ENCODE measurements at places on chromosomes 13 and 19.

- DNase-seq = no peak
Measured at GRCh38 chr13:113367771-113368170, 3.8 kb upstream of the GRTP1 start.

DNA sequence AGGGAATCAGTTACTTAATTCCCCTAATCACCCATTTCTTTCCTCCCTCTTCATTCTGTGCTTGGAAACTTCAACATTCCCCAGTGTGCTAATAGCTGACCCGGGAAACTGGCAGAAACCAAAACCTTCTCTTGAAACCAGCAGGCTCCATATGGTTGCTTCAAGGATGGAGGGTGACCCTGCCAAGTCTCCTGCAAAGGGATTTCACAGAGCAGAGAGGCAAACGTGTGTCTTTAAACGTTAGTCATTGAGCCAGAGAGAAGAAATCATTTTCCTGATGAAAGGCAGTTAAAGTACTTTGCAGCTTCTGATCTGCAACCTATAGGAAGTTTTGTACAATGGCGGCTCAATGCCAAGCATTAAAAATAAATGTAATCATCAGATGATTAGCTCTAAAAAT is 220.9 kb downstream of the POU4F1 start:
- no peak for DNase-seq

DNA sequence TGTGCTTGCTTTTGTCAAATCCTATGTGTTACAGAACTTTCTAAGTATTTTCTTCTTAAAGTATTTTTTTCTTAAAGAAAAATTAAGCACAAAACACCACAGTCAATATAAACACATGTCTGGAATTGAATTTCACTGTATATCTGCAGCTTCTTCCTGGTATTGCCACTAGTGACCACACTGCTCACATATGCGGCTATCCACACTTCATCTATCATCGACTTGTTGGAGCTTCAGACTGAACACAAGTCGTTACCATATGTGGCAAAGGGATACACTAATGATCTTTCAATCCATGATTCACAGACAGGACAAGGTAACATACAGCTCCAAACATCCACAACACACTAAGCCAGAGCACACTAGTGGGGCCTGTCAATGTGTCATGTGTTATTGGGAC is 498.4 kb upstream of the ARGLU1 start:
- no peak for DNase-seq

DNA sequence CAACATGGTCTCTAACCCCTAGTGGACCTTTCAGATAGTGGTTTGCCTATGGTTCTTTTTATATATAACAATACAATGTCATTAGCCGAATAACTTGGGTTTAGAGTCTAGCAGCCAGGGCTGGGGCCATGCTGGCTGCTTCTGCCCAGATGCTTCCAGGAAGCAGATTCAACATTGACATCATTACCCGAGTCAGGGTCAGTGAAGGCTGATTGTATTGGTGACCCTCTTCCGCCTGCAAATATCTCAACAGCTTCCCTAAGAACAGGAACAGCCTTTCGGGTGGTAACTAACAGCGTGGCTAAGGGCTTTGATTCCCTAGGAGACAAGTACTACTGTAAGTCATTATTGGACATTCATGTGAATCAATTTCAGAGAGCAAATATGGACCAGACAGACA is 476.4 kb downstream of the UQCRFS1 start:
- no peak for DNase-seq

- DNase-seq = no peak
Measured at GRCh38 chr13:112506046-112506445, 81.9 kb downstream of the TUBGCP3 start.

DNA sequence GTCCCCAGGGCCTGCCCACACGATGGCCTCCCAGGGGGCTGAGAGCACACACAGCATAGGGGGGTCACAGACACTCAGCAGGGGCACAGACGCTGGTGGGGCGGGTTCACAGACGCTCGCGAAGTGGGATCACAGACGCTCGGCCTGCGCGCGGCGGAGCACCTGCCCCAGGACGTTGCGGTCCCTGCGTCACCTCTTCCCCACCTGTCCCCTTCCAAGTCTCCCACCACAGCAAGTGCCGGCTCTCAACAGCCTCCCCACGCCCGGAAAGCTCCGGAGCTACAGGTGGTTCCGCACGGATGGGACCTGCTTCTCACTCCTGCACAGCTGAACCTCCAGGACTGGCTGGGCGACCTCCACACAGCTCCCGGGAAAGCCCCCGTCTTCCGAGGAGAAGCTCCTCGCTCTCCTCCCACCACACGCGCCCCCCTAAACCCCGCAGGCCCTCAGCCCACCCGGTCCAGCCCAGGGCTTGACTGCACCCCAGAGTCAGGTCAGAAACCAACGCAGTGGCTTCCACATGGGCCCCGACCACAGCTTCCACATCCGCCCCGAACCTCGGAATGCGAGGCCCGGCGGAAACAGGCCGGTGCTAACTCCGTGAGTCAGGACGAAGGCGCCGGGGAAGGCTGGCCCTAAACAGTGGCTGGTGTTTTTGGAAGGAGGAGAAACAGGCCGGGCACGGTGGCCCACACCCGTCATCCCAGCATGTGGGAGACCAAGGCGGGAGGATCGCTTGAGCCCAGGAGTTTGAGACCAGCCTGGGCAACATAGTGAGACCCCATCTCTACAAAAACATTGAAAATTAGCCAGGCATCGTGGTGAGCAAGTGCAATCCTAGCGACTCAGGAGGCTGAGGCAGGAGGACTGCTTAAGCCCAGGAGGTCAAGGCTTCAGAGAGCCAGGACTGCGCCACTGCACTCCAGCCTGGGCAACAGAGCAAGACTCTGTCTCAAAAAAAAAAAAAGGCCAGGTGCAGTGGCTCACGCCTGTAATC is 16.5 kb downstream of the BTBD2 start:
- no peak for DNase-seq

DNA sequence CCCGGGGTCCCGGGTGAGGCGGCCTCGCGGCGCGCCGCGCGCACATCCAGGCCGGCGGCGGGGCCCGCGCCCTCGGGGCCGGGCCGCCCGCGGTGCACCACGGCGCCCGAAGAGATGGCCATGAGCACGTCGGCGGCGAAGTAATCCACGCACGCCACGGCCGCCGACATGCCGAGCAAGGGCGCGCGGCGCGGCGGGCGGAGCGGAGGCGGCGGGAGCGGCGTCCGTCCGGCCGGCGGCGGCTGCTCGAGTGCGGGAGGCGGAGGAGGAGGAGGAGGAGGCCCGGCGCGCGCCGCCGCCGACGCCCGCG is at the start of gene KLF16:
TSS of gene KLF16 (minus strand) at position 252 of the 310 bp plus-strand sequence. CDS start at position 170, 82 bp downstream.
- DNase-seq = no peak

DNA sequence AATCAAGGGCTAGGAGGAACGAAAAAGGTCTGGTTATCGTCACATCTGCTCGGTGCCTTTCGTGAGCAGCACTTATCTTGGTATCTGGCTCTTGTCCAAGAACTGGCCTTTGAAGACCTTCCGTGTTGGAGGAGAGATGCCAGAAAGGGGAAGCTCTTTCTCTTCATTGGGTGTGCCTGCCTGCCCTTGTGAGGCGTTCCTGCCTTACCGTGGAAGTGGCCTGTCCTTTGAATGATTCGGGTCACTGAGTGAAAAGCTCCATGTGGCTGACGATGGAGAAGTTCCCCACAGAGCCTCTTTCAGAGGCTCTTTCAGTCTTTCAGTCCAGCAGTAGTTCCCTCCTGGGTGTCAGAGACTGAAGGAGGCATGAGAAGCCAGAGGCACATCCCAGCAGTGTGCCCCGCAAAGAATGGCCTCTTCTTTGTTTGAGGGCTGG is 121.5 kb upstream of the SLC10A2 start:
- no peak for DNase-seq

DNA sequence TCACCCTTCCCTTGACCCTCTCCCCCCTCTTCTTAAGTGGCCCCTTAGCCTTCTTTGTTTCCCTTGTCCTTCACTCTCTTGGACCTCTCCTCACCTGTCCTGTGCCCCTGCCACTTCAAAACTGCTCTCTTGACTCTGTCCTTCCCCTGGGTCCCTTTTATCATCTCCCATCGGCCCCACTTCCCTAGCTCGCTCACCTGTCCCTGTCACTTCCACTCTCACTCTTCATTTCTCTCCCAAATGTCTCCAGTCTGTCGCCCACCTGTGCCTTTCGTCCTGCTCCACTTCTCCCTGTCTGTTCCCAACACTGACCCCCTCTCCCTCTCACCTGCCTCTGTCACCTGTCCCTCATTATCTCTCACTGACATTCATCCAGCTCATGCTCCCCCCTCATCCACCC is 699 bp downstream of the IFNL1 start:
- DNase-seq = no peak

DNA sequence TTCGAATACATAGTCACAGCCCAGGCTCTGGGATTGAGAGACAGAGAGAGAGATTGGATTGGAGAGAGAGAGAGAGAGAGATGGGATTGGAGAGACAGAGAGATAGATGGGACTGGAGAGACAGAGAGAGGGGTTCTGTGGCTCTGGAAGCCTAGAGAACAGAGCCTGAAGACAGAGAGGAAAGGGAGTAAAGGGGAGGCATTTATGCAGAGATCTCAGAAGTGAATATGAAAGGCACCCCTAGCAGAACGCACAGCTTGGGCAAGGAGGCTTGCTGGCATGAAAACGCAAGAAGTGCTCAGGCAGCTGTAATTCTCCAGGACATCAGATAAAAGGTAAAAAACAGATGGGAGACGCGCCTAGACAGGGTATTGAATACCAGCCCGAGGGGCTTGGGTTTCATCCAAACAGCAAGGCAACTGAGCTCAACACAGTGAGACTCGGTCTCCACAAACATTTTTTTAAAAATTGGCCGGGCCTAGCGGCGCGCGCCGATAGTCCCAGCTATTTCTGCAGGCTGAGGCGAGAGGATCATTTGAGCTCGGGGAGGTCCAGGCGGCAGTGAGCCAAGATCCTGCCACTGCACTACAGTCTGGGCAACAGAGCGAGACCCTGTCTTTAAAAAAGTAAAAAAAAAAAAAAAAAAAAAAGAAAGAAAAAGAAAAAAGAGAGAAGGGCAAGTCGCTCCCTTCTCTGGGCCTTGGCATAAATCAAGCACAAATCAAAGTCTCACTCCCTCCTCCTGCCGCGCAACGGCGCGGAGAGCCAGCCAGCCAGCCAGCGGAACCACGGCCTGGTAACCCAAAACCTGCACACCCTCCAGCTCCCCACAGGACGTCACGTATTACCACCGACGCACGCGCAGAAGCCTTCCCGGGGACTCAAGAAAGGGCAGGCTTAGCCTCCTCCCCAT is 774 bp upstream of the PPP2R1A start:
- DNase-seq = no peak

DNA sequence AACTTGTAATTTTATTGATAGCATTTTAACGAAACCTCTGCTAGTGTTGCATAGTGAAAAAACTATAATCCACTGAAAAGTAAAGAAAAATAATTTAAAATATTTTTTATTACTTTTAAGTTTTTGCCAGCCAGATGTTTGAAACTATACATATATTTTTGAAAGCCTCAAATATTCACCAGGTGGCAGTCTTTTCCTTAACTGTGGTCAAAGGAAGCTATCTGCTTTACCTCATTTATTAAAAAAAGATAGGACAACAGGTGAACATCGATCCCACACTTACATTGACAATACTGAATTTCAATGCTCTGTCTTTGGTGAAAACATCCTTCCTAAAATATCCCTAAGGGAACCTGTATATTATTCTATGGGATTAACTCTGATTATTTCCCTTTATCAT is 100.5 kb downstream of the TRPC4 start:
- DNase-seq = no peak

GRCh38 chr13:24052547-24053518 is 107.7 kb upstream of the SPATA13 start:
- DNase-seq = peak; percentile 43

DNA sequence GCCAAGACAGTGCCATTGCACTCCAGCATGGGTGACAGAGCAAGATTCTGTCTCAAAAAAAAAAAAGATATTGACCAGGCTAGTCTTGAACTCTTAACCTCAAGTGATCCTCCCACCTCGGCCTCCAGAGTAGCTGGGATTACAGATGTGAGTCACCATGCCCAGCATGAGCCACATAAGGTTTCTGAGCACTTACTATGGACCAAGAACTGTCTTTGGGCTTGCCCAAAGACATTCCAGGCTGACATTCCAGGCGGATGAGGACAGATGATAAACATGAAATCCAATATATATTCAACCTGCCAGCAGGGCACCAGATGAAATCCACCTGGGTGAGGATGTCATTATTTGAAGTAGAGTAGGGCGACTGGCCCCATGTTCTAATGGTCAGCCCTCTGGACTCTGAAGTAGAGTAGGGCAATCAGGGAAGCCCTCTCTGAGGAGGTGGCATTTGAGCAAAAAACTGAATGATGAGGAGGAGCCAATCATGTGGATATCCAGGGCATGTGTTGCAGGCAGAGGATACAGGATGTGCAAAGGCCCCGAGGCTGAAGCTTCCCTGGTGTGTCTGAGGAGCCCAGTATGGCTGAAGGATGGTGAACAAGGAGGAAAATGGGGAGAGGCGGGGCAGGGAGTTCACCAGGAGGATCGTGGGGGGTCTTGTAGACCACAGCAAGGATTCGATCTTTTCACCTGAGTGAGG is 4.0 kb downstream of the C19orf38 start:
- no peak for DNase-seq

GRCh38 chr13:97639236-97639635 is 205.3 kb downstream of the RAP2A start:
- no peak for DNase-seq

- no peak for DNase-seq
Measured at GRCh38 chr19:39304701-39305571, 8.7 kb downstream of the IFNL1 start.

DNA sequence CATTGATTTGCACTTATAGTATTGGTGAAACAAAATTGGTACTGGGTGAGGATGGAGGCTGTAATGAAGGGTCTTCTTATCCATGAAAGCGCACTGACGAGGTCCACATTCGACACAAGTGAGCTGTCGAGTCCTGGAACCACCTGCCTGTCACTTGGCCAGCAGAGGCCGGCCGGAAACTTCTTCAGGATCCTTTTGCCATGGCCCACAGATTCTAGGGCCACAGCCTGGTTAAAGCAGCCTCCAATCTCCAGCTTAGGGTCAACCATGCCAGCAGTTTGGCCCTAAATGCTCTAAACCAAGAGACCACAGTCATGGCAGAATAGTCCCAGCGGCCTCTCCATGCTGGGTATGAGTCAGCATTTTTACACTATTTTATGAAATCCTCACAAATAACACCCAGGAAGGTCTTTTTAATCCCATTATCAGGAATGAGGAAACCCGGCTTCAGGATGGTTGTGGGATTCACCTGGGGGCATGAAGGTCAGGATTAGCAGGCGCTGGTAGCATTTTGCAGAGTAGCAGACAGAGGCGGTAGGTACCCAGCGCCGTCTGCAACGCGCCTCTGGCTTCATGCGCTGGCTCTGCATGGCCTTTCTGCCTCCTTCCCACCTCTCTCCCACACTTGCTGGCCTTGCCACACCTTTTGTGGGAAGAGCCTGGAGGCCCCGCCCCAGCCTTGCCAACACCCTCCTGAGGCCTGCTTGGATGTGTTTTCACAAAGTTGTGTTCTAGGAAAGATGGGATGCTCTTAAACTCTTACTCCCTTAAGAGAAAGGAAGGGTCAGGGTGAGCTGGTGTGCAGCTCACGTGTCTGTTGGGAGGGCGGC is 15.2 kb downstream of the GAS6 start:
- no peak for DNase-seq

GRCh38 chr19:31668921-31669320 is 319.7 kb upstream of the TSHZ3 start:
- DNase-seq = no peak
